ELR (cell line): ENCODE measurements at places on chromosomes 2 and 18.

DNA sequence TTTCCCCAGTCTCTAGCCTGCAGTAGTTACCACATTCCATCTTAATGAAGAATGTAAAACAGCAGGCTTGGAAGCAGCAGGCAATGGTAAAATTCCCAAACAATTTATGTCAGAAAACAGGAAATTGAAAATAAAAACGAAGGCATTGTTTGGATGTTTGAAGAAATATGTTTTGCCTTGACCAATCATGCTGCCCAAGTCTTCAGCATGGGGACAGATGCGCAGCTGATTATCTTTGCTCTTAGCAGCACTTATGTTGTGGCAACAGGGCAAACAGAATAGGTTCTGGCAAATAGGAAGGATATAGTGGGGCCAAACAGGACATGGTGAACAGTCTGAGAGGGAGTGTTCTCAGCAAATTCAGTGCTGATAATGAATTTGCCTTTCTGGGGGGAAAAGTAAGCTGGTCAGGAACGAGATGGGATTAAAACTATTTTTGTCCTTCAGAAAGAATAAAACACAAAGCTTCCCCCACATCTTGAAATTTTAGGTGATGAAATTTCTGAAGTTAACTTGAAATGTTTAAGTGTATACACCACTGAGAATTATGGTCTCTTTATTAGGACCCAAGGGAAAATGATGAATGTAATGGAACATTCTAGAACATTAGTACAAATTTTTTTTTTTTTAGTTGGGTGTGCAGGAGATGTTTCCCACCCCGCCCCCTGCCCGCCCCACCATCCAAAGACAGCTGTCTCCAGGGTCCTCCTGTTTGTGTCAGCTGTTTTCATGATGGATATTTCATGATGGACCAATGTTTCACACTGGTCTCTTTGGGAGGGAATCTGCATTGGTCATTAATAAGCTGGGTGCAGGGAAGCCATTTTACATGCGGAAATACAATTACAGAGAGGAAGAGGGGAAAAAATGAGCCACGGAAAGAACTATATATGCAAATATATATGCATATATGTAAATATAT lies 239.5 kb upstream of the REV1 start:
- no peak for DNase-seq

GRCh38 chr2:54455563-54456361 lies at the start of gene SPTBN1:
Gene SPTBN1, plus strand, starts transcription at chr2:54456327. Its CDS starts 70,092 bp downstream, at chr2:54526419.
- peak; percentile 88 for DNase-seq

- DNase-seq = no peak
These were observed 265.3 kb downstream of the TWIST2 start for GRCh38 chr2:239113171-239113570.

DNA sequence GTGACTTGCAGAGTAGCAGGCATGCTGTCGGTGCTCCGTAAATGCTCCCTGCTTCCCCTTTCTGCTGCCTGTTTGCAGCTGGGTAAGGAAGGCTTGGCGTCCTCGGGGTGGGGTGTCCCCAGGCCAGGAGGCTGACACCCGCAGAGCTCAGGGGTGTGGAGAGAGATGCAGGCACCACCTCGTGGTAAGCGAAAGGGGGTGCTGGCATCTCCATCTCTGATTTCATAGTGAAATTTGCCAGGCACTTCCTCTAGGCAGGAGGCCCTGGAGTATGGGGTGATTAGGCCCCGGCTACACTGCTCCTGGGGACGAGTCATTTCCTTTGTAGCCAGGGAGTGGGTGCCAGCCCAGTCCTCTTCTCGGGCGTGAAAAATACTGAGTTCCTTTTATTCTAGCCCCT lies 160.4 kb downstream of the KLHL29 start:
- peak; percentile 63 for DNase-seq

DNA sequence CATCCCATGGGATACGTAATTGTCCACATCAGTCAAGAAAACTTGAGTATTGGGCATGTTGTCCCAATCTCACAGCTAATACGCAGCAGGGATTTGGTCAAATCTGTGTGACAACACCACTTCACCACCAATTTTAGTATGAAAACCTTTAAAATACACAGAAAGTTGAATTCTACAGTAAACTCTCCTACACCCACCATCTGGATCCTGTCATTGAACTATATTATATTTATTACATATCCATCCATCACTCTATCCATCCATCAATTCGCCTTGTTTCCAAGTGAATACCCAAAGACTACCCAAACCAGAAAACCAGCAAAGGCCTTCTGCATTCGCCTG lies 846 bp upstream of the FKBP7 start:
- DNase-seq = no peak

DNA sequence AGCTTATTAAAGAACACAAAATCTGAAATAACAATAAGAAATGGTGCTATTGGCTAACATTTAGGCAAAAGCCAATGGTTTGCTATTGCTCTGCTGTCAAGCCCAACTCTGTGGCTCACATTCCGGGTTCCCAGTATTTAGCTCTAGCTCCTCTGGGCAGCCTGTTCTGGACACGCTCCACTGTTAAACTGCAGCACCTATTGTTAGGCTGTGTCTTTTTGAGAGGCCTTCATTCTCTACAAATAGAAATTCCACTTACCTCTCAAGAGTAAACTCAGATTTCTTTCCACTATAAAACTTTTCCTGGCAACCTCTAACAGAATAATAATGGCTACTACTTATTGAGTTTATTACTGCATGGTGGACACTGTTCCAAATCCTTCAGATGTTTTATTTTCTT lies 3.7 kb upstream of the KLHL14 start:
- no peak for DNase-seq

- DNase-seq = peak; percentile 82
These were observed 23.9 kb downstream of the CLIP4 start for GRCh38 chr2:29139152-29139551.

DNA sequence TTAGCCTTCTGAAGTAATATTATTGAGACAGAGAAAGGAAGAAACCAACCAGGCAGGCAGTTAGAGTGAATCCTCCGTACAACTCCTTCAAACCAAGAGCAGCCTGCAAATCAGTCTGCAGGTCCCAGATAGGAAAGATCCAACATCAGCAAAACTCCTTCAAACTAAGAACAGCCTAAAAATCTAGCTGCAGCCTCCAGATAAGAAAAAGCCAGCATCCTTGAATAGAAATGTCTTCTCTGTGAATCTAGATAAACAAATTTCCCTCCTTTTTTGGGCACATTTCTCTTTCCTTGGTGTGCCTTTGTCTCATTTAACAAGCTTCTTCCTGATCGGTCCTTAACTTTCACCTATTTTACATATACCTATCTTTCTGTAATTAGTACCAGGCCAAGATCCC lies 1004.6 kb upstream of the TMEFF2 start:
- no peak for DNase-seq
